Stimulated activated effector memory CD8-positive, alpha-beta T cell treated with anti-CD3 and anti-CD28 coated beads, Interleukin-12 subunit alpha, Interleukin-12 subunit beta, amount 100 ng/mL, for 72 hours (primary cell): ENCODE measurements at places on chromosomes 16 and 17.
A peak's percentile ranks its signal among the peaks of the same experiment; 100 is the strongest.

GRCh38 chr16:67198238-67198734 lies 645 bp upstream of the ELMO3 start:
- DNase-seq: no peak

DNA sequence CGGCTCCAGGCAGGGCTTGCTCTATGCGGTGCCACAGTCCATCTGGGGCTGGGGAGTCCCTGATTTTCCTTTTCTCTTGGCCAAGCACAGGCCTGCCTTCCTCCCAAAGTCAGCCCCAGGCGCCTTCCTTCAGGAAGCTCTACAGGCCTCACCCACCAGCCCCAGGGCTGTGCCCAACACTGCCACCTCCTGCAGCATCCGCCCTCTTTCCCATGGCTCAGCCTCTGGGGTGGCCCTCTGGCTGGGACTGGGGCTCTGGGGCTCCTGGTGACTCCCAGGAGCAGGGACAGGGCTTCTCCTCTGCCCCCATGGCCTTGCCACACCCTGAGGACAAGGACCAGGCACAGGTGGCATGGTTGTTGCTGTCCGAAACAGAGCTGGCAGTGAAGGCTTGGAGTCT lies 817 bp downstream of the ITGB4 start:
- DNase-seq: no peak

GRCh38 chr16:15694499-15694898 lies 44.5 kb downstream of the NDE1 start:
- no peak for DNase-seq

DNA sequence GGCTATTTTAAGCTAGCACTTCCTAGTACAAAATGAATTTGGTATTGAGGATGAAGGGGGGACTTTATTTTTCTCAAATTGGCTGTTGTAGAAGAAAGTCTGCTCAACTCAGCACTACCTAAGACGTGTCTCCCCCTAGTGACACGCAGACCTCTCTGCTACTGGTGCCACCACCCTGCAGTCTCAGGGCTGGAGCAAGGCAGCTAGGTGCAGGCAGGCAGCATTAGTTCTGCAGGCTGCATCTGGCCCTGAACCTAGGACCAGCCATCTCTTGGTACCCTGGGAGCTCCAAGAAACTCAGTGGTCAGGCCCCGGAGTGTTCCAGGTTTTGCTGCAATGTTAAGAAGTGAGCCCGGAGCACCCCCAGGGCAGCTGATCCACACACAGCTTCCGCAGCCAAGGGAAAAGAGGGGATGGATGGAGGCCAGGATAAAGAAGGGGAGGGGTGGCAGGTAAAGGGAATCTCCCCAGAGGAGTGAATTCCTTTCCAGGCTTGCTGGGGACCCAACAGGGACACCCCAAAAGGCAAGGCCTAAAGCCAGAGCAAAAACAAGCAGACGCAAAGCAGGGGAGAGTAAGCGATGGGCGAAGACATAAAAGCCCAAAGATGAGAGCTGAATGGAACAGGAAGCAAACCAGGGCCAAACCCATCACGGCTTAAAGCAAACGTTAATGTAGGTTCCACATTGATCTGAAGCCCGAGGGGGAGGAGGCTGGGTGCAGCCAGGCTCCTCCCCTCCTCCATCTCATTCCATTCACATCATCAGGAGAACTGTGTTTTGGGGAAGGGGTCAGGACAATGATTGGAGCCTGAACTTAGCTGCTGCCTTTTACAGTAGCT lies 200.5 kb downstream of the ZFHX3 start:
- no peak for DNase-seq

- no peak for DNase-seq
Measured at GRCh38 chr17:78010759-78011158, 52.3 kb downstream of the TNRC6C start.

DNA sequence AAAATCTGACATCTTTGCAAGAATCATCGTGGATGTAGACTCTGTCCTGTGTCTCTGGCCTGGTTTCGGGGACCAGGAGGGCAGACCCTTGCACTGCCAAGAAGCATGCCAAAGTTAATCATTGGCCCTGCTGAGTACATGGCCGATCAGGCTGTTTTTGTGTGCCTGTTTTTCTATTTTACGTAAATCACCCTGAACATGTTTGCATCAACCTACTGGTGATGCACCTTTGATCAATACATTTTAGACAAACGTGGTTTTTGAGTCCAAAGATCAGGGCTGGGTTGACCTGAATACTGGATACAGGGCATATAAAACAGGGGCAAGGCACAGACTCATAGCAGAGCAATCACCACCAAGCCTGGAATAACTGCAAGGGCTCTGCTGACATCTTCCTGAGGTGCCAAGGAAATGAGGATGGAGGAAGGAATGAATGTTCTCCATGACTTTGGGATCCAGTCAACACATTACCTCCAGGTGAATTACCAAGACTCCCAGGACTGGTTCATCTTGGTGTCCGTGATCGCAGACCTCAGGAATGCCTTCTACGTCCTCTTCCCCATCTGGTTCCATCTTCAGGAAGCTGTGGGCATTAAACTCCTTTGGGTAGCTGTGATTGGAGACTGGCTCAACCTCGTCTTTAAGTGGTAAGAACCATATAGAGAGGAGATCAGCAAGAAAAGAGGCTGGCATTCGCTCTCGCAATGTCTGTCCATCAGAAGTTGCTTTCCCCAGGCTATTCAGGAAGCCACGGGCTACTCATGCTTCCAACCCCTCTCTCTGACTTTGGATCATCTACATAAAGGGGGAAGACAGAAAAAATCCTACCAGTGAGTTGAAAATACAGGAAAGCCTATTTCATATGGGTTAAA lies at the start of gene G6PC1:
Gene G6PC1 (plus strand): TSS at position 340 of the 872 bp plus-strand sequence. CDS start 78 bp downstream, at position 418.
- DNase-seq: no peak

- DNase-seq: no peak
Measured at GRCh38 chr17:19005137-19005773, 691 bp upstream of the FAM83G start.

DNA sequence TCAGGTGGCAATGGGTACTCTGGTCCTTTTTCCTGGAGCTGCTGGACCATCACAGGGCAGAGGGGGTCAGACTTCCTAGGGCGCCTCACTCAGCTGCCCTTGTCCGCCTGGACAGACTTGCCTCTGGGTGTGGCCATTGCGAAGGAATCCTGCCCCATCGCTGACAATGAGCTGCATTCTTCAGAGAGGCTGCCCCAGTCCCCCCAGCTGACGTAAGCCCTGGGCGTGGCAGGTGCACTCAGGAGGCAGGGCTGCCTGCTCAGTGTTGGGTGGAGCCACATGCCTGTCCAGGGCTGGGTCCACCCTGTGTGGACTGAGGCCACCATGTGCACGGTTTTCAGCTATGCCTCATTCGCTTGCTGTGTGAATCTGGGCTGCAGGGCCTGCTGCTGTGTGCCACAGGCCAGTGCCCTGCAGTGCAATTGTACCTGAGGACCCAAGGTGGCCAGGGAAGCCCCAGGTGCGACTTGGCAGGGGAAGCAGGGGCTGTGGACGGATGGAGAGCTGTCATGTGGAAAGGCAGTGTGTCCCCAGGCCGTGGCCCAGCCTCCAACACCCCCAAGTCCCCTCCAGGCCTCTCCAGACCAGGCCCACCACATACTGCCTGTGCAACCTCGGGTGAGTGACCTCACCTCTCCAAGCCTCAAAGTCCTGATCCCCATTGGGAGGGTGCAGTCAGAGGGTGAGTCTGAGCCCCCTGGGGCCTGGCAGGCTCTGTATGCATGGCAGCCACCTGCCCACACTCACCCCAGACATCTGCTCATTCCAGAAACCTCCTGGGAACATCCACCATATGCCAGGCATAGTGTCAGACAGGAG lies 14.0 kb upstream of the MPRIP start:
- DNase-seq: no peak

DNA sequence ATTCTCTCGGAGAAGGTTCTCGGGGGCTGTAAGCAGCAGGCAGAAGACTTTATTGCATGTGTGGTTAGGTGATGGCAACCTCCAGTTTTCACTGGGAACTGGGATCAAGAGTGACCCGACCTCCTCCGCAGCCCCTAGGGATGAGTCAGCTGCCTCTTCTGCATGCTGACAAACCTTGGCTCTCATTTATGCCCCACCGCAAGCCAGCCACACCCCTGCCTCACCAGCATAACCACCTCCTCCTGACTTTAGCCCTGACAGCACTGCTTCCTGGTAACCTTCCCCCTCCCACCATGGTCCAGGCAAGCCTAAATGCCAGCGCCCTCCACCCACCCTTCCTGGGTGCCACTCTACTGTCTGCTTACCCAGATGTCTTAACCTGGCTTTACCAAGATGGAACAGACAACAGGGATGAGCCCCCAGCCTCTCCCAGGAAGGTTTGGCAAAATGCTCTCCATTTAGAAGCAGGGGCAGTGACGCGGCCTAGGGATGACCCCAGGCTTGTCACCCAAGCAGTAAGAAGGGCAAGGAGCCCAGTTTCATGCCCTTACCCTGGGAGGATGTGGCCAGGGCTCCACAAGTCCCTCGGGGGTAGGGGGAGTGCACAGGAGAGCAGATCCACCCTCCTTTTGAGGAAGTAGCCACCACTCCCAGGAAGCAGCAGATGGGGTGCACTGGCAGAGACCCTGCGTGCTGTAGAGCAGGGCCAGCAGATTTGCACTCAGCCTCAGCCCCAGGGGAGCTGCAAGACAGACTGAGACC lies 73.5 kb downstream of the GOSR1 start:
- DNase-seq: no peak

- no peak for DNase-seq
Measured at GRCh38 chr17:36827081-36827480, 110.2 kb upstream of the LHX1 start.

GRCh38 chr17:76419576-76420260 lies 33.2 kb downstream of the UBE2O start:
- no peak for DNase-seq

GRCh38 chr17:3762922-3763776 lies 37.8 kb downstream of the ITGAE start:
- peak; percentile 82 for DNase-seq

GRCh38 chr16:30395992-30396585 lies 869 bp downstream of the ZNF48 start:
- no peak for DNase-seq
